NCI-H1048 (cell line): ENCODE measurements at places on chromosomes 16 and 17.

GRCh38 chr16:57349212-57350031 is 9.2 kb upstream of the CCL22 start:
- no peak for DNase-seq

DNA sequence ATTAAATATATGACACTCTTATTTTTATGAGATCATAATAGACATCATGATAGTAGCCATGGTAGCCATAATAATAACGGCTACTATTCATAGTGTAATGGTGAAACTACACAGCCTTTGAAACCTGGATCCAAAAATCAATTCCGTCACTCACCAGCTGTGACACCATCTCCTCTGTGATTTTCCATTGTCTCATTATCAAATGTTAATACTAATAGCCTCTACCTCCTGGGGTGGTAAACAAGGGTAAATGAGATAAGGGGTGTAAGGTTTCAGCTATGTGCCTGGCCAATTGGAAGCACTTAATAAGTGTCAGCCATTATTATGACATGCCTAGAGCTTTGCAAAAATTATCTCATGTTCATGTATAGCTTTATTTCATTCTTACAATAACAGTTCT is 88.6 kb downstream of the CACNG3 start:
- no peak for DNase-seq

GRCh38 chr17:57142925-57143324 is 57.9 kb downstream of the AKAP1 start:
- DNase-seq, result no peak

DNA sequence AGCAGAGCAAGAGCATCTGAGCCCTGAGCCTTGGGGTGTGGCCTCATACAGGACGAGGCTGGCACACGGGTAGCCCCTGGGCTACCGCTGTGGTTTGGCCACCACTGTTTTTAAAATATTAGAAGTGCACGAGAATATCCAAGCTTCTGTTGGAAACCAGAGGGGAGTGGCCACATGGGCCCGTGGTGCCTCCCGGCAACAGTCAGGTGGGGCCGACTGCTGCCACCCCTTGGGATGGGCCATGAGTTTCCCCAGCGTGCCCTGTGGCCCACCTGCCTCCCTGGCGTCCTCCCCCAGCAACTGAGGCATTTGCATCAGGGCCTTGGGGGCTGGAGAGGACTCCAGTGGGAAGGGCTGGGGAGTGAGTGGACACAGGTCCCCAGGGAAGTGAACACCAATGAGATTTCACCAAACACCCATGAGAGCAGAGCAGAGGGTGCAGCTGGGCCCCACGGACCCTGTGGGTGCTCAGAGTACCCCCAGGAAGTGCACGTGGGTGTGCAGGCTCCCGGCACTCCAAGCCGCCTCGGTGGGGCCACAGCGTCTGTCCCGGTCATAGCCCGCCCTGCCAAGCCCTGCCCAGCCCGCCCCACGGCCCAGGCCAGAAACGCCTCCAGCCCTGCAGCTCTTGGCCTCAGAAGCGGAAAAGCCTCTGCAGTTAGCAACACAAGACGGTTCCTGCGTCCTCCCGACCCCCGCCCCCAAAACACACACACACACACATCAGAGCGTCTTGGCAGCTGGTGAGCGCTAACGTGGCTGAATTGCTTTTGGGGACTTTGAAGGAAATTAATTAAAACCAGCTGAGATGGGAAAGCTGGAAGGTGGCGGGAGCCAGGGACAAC is 22.7 kb downstream of the ZNF469 start:
- DNase-seq, result no peak

- no peak for DNase-seq
These were observed 694 bp upstream of the TBCD start for GRCh38 chr17:82751171-82751570.

DNA sequence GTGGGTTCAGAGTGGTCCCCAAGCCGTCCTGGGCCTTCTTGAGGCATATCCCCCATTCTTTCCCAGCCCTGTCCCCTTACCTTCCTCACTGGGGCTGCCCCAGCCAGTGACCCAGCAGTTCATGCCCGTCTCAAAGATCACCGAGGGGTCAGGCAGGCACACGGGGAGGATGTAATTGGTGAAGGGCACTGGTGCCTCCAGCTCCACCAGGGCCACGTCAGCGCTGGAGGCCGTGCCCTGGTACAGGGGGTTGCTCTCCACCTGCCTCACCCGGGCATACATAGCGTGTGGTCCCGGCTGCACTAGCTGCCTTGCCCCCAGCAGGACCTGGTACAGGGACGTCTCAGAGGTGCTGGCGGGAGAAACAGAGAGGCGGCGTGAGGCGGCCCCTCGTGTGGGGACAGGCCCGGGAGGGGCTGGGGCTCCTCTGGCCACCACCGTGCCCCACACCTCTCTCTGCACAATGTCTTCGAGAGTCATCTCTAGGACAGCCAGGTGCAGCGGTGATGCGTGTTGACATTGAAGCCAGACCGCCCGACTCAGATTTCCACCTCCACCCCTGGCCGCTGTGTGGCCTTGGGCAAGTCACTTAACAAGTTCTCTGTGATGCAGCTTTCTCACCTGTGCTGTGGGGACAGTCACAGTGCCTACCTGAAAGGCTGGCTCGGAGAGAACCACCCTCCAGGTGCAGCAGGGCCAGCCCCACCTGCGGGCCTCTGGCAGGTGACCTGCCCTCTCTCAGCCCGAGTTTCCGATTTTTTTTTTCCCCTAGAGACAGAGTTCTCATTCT is 5.8 kb downstream of the PRSS27 start:
- no peak for DNase-seq

GRCh38 chr17:77749989-77750388 is 208.5 kb upstream of the TNRC6C start:
- DNase-seq, result no peak

- DNase-seq, result no peak
These were observed 7.4 kb upstream of the MMP2 start for GRCh38 chr16:55471448-55472097.

- no peak for DNase-seq
These were observed 40.1 kb downstream of the ADAMTS18 start for GRCh38 chr16:77394699-77395098.

GRCh38 chr17:5683241-5683640 is 98.9 kb upstream of the NLRP1 start:
- no peak for DNase-seq

- DNase-seq, result no peak
These were observed 28.9 kb downstream of the TNFRSF13B start for GRCh38 chr17:16943032-16943352.

DNA sequence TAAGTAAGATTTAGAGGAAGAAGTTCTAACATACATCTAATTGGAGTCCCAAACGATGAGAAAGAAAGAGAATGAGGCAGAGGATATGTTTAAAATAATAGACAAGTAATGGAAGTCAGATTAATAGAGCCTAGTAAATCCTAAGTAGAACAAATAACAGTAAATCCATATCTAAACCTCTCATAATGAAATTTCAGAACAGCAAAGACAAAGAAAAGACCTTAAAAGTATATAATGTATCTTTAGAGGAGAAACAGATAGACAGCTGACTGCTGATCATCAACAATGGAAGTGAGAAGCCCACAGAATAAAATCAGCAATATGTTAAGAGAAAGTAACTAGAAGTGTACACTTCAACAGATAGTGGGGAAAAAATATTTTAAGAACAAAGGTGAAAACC is 536.2 kb upstream of the ZFHX3 start:
- DNase-seq, result no peak

- no peak for DNase-seq
These were observed 39.9 kb downstream of the UBE2G1 start for GRCh38 chr17:4326608-4327007.

DNA sequence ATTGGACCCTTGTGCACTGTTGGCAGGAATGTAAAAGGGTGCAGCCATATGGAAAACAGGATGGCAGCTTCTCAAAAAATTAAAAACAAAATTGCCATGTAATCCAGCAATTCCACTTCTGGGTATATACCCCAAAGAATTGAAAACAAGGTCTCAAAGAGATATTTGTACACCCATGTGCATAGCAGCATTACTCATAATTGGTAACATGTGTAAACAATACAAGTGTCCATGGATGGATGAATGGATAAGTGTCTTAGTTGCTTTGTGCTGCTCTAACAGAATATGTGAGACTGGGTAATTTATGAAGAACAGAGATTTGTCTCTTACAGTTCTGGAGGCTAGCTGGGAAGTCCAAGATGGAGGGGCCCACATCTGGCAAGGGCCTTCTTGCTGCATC is 3.8 kb upstream of the RUNDC3A start:
- DNase-seq, result no peak

DNA sequence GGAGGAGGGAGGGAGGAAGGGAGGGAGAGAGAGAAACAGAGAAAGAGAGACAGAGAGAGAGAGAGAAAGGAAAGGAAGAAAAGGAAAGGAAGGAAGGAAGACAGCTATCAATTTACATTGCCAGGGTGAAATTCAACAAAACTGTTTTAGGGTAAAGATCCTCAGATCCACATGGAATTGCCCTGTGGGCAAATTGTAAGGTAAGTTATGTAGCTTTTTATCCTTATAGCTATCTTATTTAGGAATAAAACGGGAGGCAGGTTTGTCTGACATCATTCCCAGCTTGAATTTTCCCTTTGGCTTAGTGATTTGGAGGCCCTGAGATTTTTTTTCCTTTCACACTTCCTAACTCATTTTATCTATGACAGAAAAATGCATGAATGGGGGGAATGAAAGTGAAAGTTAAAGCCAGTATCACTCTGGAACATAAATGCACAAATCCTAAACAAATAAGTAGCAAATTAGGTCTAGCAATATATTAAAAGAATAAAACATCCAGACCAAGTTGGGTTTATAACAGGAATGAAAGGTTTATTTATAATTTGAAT is 3.4 kb upstream of the UQCRC2 start:
- no peak for DNase-seq

- DNase-seq, result no peak
These were observed 15.8 kb upstream of the NDUFAB1 start for GRCh38 chr16:23611936-23612335.

GRCh38 chr16:71767060-71767900 is 41.4 kb downstream of the AP1G1 start:
- DNase-seq, result no peak

GRCh38 chr16:77669057-77669456 is 53.3 kb upstream of the NUDT7 start:
- DNase-seq, result no peak

DNA sequence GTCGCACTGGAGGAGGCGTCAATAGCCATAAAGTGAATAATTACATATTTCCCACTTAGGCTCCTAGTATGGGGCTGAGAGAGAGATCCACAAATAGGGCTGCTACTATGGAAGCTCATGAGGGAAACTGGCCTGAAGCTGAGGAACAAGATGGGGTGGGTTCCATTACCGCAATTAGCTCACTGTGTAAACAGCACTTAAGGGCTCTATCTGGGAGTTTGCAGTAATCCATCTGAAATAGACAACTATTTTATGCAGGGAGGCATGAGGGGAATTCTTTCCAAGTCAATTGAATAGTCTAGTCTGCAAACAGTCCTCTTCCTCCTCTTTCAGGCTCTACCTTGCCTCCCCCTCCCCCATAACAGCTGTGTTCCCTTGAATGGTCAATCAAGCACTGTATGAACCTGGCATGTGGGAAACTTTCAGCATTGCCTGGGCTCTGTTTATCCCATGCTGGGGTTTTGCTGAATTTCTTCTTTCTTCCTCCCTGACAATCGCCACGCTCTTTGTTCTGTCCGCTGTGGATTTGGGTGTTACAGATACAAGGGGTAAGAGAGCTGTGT is 56.1 kb upstream of the MAF start:
- no peak for DNase-seq

GRCh38 chr17:50026046-50026675 is 29.7 kb upstream of the ITGA3 start:
- no peak for DNase-seq

- DNase-seq, result no peak
These were observed 26.4 kb downstream of the ORC6 start for GRCh38 chr16:46715769-46716305.

DNA sequence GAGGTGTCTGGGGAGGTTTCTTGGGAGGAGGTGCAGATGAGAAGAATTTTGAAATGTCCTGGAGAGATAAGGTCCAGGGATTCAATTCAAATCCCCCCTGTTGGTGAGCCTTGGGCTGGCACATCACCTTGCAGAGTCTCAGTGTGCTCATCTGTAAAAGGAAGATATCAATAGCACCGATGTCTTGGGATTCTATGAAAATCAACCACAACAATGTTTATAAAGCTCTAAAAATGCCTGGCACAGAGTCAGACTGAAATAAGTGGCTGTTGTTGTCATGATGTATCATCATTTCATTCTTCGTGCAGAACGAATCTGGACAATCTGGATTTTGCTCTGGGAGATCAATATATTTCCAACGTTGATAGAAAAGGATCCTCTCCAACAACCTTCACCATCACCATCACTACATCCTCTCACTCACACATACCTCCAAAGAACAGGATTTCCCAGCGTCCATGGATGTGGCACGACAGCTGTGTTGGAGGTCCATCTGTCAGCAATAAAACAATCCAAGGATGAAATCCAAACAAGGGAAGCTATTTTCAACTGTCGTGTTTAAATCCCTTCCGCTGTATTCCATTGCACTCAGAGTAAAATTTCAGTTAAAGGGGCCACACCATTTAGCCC is 393.7 kb upstream of the DYNLRB2 start:
- no peak for DNase-seq

- no peak for DNase-seq
These were observed 18.5 kb downstream of the ANKRD40 start for GRCh38 chr17:50689251-50689650.

GRCh38 chr17:53420035-53420641 is 402.6 kb upstream of the KIF2B start:
- no peak for DNase-seq

DNA sequence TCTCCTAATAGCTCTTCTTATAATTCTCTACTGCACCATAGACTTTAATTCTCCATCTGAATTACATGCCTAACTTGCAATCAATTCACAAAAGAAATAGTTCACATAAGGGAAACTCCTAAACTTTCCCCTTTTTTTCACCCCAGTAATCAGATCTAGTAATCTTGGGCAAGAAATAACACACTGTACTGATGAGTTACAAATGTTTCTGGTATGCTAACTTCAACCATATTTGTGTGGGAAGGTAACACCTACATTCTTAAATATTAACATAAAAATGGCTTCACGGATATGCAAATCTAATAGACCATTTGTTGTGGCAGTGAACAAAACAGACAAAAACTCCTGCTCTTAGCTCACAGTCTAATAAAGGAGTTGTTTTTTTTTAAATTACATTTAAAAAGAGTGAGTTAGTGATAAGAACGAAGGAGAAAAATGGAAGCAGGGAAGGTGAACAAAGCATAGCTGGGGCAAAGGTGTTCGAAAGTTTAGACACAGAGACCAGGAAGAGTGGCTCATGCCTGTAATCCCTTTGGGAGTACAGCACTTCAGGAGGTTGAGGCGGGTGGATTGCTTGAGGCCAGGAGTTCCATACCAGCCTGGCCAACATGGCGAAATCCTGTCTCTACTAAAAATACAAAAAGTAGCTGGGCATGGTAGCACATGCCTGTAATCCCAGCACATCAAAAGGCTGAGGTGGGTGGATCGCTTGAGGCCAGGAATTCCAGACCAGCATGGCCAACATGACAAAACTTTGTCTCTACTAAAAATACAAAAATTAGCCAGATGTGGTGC is 34.8 kb downstream of the CMTM3 start:
- DNase-seq, result no peak
